ENCODE measurements at places on chromosomes 2 and 18.

- no peak for DNase-seq
These were observed 432.0 kb downstream of the CCDC85A start for GRCh38 chr2:56615760-56616159.

GRCh38 chr2:134217924-134218323 is 35.9 kb upstream of the MGAT5 start:
- DNase-seq = no peak

- no peak for DNase-seq
These were observed 43.7 kb upstream of the APCDD1 start for GRCh38 chr18:10410472-10411308.

- no peak for DNase-seq
These were observed 2.6 kb upstream of the HOXD11 start for GRCh38 chr2:176104316-176105077.

GRCh38 chr2:897091-897490 is 53.6 kb upstream of the SNTG2 start:
- DNase-seq = no peak

DNA sequence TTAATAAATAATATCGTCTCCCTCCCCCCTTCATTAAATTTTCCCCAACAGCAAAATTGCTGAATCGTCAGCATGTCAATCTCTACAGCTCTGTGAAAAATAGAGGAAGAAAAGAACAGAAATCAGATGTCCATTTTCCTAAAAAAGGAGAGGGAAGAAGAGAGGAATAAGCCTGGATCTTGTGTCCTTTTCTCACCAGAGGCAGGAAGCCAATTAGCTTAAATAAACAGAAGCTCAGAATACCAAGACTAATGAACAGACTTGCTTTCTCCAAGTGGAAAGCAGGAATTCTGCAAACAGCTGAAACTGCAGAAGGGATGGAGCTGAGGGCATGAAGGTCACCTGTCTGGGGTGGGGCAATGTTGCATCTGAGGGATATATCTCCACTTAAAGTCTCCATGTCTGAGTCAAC is 265.7 kb downstream of the CCDC85A start:
- no peak for DNase-seq

GRCh38 chr2:137435162-137435561 is 529.1 kb upstream of the HNMT start:
- no peak for DNase-seq

GRCh38 chr2:238081561-238081960 is 18.6 kb upstream of the ESPNL start:
- no peak for DNase-seq

DNA sequence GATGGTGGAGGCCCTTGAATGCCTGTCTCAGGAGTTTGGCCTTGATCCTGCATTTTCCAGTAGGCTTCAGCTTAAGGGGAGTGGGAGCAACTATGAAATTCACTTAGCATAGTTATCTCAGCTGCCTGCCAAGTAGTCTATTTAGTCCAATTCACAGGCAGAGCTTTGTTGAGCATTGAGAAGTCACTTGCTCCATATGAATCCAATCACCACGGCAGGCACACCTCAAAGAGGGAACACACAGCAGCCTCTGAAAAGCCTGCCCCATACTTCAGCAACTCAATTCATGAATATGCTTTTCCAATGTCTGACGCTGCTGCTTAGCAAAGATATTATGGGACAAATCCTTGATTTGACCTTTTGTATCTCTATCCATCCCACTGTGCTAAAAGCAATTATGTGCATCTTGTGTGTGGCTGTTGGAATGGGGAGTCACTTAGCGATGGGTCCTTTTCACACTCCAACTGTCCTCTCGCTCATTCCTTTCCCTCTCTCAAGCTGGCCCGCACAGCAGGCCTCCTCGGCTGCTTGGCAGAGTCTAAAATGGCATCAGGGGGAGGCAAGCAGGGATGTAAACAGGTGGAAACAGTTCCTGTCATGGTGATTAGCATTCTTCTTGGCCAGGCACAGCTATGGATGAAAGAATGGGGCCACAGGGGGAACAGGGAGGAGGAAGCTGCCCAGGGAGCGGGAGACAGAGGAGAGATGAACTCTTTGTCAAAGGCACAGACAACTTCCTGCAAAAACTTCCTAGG is 56.0 kb upstream of the LRPPRC start:
- no peak for DNase-seq

DNA sequence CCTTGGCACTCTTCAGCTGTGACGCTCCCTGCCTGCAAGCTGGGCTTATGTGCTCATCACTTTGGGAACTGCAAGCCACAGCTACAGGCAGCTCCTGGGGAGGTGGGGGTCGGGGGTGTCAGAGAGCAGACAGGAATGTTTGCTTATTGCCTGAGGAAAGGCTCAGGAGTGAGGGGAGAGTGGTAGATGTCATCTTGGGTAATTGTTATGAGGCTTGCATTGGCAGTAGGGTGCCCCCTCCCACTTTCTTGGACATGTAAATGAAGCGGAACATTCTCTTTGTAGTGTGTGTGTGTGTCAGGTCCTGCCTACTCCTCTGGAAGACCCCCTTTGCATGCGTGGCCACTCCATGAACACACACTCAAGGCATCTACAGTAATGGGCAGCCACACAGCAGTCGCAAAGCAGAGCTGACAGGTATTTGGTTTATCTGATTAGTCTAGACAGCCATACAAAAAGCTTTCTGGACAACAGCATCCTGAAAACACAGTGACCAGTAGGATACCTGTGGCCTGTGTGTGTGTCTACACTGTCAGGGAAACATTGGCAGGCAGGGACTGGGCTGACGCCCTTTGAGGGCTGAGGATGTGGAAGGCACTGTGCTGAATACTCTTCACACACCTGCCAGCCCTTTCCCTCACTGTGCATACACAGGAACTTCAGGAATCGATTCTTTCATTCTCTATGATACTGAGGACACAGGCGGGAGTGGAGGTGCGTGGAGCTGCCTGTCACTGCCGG is 17.1 kb upstream of the MC2R start:
- DNase-seq = no peak

DNA sequence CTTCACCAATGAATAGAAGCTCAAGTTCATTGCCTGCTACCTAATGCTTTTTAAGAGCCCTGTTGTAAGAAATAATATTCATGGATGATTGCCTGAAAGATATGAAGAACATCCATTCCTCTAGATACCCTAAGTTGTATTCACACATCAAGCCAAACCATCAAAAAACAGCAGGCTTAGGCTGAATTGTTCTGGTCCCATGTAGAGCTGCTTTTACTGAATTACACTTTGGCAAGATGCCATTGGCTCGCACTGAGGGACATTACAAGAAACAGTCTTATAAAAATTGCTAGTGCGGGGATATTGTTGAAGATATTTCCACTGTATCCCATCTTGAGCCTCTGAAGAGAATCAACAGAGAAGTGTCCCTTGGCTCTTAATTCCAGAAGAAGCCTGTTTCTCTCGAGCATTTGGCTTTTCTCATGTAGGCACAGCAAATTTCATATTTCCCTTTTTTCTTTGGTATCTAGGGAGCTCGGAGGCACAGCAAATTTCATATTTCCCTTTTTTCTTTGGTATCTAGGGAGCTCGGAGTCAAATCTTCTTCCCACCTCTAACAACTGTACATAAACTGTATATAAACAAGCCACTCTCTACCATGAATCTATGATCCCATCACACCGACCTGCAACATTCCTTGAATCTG is 107.5 kb downstream of the COLEC12 start:
- DNase-seq = no peak

DNA sequence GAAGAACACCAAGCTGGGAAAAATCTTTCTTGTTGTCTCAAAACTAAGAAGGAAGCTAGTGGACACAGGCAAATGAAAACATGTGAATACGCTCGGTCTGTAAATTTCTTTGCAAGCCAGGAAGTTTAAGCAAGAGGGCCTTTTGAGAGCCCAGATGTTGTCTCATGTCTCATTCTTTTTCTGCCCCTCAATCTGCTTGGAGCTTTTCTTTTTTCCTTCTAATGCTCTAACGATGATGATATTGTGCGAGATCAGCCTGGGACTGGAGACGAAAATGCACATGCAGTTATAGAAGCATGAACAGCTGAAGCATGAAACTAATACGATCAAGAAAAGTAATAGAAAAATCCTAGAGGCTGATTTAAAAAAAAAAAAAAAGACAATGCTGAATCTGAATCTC is 138.6 kb upstream of the CHAC2 start:
- DNase-seq = no peak

GRCh38 chr18:75003764-75004690 is 204.9 kb downstream of the PTGR3 start:
- no peak for DNase-seq

DNA sequence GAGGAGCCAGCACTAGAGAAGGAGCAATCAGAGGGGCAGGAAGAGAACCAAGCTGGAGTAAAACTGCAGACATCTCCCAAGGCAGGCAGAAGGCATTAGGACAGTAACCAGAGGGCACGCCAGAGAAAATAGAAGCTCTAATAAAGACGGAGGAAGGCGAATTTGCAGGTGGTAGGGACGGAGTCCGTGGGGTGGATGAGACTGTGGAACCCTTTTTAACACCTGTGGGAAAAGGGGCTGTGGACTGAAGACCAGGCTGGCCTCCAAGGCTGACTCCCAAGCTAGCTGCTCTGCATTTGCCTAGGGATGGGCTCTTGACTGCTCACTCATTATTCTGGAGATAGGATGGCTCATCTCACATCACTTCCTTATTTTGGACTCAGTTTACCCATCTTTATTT is 49.5 kb downstream of the SLC4A1AP start:
- DNase-seq = no peak

DNA sequence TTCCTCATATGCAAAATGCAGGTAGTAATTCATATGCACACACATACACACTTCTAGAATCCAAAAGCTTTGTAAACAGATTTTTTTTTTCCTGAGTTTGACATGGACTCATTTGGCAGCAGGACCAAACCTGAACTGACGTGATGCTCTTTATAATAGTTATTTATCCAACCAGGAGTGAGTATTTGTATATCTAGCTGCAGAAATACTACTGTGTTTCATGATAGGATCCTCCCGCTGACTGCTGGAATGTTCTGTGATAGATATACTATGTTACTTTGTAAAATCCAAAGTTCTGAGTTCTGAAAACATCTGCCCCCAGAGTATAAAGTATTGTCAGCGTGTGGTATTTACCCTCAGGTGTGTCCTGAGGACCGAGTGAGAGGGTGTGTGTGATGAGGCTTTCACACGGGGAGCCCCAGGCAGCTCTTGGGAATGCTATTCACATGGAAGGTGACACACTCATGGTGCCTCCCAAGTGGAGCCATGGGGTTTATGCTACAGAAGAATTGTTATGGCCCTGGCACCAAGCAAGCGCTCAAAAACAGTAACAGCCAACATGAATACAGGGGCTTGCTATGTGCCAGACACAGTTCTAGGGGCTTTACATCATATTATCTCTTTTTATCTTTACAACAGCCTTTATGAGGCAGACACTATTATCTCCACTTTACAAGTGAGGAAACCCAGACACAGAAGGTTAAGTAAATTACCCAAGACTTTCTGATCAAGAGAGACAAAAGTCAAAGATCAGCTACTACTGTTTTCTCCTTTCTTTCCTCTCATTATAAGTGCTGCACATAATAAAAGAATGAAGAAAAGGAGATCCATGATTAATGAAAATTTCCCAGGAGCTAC is 16.7 kb upstream of the TXNDC2 start:
- no peak for DNase-seq

DNA sequence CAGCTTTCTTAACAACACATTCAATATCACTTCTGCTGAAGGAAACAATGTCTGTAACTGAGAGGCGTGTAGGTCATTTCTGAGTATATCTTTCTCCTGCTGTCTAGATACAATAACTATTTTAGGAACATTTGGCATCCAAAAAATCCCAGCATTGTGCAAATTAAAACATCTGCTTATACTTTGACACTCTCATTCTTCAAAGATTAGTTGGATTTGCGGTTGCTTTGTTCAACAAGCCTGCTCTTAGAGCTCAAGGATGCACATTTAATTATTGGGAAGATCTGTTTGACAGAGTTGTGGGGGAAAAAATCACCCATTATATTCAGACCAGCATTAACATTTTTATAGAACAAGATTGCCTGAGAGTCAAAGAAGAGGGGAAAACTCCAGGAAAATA is 449.5 kb upstream of the HNRNPA3 start:
- DNase-seq = no peak

GRCh38 chr2:134594399-134594798 is 124.4 kb downstream of the TMEM163 start:
- DNase-seq = no peak

DNA sequence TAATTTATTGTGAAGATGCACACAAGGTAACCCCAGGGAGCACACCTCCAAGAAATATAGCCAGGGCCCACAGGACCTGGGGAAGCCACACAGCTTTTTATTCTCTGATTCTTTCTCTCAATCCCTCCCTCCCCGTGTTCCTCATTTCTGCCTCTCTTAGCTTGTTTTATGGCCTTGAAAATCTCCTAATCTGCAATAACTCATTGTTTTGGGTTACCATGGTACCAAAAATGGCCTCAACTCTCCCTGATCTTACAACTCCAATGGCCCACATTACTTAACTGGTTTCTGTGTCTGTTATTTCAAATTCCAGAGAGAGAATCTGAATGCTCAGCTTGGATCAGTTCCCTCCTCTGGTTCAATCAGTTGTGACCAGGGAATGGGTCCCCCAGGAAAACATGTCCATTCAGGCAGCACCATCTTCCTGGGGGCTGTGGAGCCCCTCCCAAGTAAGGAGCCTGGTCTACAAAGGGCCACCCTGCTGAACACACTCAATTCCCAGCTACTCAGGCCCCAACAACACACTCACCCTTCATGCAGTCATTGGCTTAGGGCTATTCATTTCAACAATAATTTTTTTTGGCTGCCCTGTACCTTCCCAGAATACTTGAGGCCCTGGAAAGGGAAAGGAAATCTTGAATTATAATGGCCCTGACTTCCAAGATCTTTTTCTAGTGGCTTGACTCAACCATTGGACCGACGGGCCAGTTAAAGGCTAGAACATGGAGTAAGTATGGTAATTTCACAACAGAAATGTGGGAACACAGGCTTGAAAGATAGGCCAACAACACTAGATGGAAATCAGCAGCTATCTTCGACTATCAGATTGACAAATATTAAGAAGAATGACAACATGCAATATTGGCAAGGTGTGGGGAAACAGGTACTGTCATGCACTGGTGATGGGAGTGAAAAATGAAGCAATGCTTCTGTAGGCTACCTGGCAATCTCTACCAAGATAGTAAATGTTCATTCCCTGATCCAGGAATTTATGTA is 41.6 kb upstream of the ST3GAL5 start:
- DNase-seq = no peak

DNA sequence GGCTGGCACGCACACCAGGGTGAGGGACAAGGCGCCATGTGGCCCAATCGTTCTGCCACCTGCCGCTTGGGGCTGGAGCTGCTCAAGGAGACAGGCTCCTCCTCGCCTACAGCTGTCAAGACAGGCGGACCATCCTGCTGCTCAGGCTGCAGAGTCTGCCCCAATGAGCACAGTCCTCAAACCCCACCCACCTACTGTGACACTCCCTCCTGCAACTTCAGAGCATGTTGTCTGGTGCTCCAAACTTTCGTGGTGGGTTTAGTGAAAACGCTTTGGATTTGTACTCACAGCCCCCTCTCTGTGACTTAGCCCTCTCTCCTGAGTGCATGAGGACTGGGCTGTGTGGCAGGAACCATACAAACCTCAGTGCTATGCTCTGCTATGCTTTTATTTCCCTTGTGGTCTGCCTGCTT is 23.2 kb upstream of the SLC35F6 start:
- DNase-seq = no peak
